Type B pancreatic cell (in vitro differentiated cells): ENCODE measurements at places on chromosomes 1 and 21.

DNA sequence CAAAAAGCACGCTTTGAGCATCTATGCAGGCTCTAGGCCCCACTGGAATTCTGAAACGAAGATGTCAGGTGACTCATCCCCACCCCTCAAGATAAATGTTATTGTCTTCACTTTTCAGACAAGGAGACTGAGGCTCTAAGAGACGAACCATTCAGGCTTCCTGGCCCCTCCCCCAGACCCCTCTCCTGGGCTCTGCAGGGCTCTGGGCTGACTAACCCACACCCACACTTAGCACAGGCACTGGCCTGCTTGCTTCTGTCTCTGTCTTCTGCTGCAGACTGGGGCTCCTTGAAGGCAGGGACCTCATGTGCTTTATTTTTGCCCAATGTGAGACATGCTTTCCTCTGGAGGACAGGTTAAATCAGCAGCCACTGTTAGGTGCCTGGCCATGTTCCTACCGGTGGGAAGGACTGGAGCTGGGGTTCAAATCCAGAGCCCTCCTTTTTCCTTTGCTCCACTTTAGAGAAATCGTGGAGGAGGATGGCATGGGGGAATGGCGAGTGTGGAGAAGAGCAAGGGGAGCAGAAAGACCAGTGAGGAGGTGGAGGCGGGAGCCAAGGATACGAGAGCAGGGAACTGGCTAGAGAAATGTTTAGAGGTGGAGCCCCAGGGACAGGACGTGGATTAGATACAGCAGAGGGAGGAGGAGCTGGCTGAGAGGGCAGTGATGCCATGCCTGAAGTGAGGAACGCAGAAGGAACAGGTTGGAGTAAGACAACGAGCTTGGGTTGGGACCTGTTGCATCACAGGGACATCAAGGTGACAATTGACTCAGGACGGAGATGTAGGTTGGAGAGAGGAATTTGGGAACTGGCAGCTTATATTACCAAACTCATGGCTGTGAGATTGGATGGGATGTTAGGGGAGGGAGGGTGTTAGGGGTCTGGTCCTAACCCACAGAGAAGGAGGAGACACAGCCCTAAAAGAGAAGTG is 1.7 kb downstream of the TMEM125 start:
- DNase-seq, result no peak

GRCh38 chr21:24369746-24370145 is 1237.5 kb downstream of the MRPL39 start:
- no peak for DNase-seq

DNA sequence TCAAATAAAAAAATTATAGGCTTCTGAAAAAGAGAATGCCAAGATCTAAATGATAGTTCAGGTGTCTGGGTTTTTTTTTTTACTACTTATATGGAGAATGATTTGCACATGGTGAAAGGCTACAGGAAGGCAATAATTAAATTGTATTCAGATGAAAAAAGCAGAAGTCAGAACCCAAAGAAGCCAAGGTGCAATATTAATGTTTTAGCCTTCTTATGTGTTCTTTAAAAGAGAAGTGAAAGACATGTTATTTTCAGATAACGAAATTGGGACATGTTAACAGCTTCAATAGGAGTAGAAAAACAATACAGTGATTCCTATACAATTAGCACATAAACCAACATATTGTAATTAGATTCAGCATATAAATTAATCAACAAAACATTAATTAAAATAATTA is 452.9 kb upstream of the PRMT6 start:
- DNase-seq, result no peak

GRCh38 chr1:173561263-173561662 is 41.6 kb downstream of the SLC9C2 start:
- no peak for DNase-seq

- no peak for DNase-seq
Observed at GRCh38 chr1:83554174-83554573, 444.8 kb downstream of the TTLL7 start.

DNA sequence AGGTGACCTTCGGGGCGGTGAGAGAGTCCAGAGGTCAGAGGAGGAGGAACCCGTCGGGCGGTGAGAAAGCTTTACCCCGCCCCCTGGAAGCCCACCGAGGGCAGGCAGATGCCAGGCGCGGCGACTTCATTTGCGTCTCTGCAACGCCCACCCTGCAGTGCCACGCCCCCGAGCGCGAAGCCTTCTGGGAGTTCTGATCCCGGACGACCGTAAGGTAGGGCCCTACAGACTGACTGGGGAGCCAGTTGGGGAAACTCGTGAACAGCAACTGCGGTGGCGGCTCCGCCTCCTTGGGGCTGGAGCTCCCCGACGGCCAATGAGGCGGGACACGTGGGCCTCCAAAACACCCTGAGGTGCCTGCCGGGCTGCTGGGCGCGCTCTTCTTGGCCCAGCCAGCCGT is 46.0 kb upstream of the EDARADD start:
- no peak for DNase-seq

- DNase-seq, result no peak
Observed at GRCh38 chr1:223609066-223609465, 56.4 kb downstream of the CAPN8 start.

- DNase-seq, result no peak
Observed at GRCh38 chr21:33848249-33848953, 67.2 kb downstream of the ATP5PO start.

- no peak for DNase-seq
Observed at GRCh38 chr1:69055194-69055593, 512.5 kb upstream of the LRRC7 start.

DNA sequence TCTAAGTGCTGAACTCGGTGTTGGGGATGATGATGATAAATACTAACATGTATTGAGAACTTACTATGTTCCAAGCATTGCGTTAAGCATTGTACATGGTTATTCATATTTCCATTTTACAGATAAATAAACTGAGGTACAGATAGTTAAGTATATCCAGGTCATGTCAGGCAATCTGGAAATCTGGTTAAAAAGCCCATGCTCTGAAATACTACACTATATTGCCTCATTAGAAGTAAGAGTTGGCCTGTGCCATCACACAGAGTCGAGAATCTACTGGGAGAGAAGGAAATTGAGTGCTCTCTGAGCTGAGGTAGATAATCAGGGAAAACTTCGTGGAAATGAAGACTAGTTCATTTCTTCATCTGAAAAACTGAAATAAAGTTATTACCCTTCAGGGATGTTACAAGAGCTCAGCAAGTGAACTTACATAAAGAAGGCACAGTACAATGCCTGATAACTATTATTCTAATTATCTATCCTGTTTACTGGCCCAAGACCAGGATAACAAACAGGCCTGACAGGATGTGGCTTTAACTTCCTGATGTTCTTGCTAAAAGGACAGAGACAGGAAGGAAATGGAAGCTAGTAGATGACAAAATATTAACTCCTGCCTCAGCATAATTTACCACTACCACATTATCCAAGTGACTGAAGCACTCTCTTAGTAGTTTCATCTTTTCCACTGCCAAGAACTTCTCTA is 85.6 kb downstream of the EPS15 start:
- DNase-seq, result no peak

DNA sequence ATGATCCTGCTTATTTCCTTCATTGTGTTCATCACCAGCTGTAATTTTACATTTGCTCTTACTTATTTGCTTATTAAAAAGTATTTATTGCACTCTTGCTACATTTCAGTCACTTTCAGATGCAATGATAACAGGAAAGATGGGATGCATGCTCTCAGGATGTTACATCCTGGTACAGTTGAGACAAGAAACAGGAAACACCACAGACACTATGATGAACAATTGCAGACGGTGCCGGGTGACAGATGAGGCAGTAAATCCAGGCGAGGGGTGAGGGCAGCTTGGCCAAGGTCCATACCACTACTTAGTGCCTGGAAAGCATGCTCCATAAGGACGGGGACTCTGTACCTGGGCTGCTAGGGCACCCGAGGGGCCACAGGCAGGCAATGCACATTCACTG is 156.6 kb upstream of the RAB4A start:
- no peak for DNase-seq
